Stimulated activated CD4-positive, alpha-beta T cell treated with anti-CD3 and anti-CD28 coated beads, Interleukin-15, amount 100 ng/mL, for 48 hours (primary cell): ENCODE measurements at places on chromosomes 1 and 21.

DNA sequence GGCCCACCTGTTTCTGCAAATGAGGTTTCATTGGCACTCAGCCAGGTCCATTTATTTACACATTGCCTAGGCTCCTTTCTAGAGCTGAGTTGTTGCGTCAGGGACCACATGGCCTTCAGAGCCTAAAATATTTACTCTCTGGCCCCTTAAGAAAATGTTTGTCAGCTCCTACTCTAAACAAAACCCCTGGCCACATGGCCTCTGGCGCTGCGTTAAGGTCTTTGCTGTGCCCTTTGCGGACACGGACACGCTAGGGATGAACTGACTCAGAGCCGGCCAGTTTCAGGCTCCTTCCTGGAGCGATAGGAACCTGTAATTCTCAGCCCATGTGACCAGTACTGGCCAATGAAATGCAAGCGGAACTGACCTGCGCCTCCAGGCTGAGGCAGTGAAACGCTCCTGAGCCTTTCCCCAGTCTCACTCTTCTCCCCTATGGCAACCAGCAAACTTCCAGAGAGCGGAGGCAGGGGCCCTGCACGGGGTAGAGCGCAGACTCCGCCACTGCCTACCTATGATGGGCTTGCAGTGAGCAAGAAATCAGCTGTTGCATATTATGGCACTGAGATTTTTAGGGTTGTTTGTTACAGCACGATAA is 160.3 kb downstream of the ETS2 start:
- no peak for DNase-seq

DNA sequence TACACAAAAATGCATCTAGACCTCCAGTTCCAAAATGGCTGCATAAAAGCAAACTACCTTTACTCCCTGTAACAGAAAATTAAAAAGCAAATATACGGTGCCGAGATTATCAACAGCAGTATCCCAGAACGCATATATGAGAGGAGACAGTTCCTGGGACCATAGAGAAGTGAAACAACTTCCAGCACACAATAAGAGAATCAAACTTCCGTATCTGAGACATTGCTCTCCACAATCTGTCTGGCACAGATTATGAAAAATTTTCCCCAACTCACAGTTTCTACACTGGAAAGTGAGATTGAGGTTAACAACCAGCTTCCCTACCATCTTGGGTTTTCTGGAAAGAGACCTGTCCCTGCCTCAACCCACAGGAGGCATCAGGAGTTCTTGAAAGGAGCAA is 47.2 kb upstream of the ST6GALNAC3 start:
- DNase-seq = no peak

DNA sequence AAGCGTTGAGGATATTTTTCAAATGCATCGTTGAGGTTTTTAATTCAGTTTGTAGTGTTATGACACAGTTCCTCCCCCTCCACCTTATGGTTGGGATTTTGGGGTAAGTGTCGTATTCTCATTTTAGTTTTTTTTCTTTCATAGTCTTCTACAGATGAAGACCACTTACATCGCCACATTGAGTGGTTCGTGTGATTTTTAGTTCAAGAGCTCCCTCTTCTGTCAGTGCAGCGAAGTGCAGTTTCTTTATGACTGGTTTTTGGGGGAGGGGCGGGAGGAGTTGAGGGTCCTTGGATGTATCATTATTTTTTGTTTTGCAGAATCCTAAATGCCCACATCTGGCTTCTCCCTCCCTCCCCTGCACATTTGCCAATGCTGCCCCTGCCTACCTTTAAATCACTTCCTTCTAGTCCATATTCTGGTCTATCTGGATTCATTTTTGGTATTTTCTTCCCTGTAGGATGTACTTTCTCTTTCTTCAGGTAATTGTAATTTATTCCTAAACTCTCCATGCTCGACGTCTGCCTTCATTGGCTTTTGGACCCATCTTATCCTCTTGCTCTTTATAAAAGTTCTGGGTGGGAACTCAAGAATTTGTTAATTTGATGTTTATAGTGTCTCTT is 433.1 kb downstream of the CAMTA1 start:
- peak; percentile 11 for DNase-seq

GRCh38 chr1:90713741-90714509 is 3.2 kb downstream of the BARHL2 start:
- DNase-seq = no peak

DNA sequence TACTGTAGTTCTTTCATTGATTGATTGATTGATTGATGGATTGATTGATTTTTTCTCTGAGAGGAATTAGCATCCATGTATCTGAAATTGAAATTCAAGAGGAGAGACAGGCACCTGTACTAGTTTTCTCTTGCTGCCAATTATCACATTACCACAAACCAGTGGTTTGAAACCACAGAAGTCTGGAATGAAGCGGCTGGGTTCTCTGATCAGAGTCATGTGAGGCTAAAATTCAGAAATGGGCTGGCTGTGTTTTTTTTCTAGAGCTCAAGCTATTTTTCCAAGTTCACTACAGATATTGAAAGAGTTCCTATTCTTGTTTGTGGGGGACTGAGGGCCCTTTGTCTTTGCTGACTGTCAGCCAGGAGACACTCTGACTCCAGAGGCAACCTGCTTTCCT is 10.0 kb downstream of the NBPF3 start:
- no peak for DNase-seq
